ENCODE measurements at places on chromosomes 16 and 17. TPM values are rescaled to one million over a fixed set of nuclear protein-coding genes. Genes with fewer than 3 reads are reported as not detected.

CBLN1 gene
- 0.70 TPM for polyA plus RNA-seq

GRCh38 chr17:6381526-6382465 lies 53.1 kb downstream of the AIPL1 start:
- DNase-seq = no peak

GRCh38 chr16:17552351-17552750 lies 81.6 kb upstream of the XYLT1 start:
- DNase-seq = no peak

PAQR4 gene
- polyA plus RNA-seq = 12.1 TPM

- no peak for DNase-seq
These were observed 612.1 kb upstream of the SALL1 start for GRCh38 chr16:51763072-51763661.

All from left lung (tissue), 14 donors.